Stimulated activated CD8-positive, alpha-beta memory T cell treated with anti-CD3 and anti-CD28 coated beads, Interleukin-4, amount 100 ng/mL, for 1 hour (primary cell): ENCODE measurements at places on chromosomes 6 and 20.

DNA sequence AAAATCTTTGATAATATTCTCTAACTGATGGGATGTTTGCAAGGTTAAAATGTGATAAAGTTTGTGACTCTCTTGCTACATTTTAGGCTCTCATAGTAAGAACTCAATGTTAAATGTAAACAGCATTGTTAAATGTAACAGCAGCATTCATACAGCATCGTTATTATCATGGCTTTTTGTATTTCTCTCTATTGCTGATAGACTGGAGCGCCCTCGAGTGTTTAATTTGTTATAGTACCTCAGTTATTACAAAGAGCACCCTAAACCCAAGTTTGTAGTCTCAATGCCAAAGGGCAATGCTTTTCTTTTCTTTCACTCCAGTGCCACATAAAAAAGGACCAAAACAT is 14.9 kb upstream of the TTPAL start:
- DNase-seq = no peak

- DNase-seq = no peak
Measured at GRCh38 chr20:47181056-47181862, 175.2 kb downstream of the ZMYND8 start.

GRCh38 chr6:6885521-6886170 is 222.1 kb upstream of the RREB1 start:
- DNase-seq = no peak

GRCh38 chr6:57027301-57027700 is 19.2 kb upstream of the KIAA1586 start:
- no peak for DNase-seq

DNA sequence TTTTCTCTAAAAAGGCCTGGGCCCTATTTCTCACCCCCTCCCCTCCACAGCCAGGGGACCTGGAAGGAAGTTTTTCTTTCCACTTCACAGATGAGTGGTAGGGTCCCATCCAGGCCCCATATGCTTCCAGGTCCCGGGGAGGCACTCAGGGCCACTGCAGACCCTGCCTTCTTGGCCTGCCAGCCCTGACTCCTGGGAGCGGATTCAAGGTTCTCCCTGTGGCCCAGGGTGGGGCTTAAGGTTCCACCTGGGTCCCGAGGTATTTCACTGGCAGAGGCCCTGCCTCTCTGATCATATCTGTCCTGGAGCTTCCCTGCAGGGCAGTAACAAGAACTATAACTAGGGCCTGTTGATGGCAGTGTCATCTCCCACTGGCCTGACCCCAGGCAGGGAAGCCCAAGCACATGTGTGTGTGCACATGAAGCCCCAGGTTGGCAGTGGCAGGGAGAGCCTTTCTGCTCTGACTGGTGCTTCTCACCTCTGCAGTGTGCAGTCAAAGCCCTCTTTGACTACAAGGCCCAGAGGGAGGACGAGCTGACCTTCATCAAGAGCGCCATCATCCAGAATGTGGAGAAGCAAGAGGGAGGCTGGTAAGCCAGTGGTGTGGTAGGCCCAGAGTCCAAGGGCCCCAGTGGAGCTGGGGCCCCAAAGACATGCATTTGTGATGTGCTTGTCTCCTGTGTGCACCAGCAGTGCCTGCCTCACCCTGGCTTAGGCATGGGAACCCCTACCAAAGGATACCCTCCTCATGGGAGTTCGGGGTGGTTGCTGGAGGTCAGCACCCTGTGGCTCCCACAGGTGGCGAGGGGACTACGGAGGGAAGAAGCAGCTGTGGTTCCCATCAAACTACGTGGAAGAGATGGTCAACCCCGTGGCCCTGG is 31.2 kb downstream of the PLCG1 start:
- DNase-seq = no peak

- DNase-seq = no peak
Measured at GRCh38 chr6:4611429-4612129, 164.6 kb upstream of the CDYL start.

GRCh38 chr6:3337521-3338350 is 79.0 kb downstream of the PSMG4 start:
- DNase-seq = no peak

DNA sequence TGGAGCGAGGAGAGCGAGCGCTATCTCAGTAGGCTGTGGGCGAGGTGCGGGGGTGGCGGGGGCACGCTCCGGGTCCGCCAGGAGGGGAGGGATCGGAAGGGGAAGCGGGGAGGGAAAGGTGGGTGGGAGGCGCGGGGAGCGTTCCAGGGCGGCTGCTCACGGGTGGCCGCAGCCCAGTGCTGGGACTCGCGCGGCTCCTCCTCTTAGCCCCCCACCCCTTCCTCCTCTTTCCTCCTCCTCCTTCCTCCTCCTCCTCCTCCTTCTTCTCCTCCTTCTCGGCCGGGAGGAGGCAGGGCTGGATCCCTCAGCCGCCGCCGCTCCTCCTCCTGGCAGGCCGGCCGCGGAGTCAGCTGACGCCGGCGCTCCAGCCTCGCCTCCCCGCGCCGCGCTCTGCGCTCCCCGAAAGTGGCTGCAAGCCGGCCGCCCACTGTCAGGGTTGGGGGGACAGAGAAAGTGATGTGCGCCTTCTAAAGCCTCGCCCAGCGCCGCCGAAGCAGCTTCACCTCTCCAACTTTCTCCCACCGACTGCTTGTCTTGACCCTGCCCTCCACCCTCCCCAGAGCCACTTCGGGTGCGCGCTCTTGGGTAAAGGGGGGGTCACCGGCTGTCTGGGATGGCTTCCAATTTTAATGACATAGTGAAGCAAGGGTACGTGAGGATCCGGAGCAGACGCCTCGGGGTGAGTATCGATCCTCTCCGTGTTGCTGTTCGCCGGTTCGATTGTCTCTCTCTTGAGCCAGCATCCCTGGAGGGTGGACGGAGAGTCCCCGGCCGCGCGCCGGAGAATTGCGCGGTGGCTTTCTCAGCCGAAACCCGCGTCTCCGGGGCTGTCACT is at the start of gene DOK5:
TSS of gene DOK5 (plus strand) at position 260 of the 835 bp plus-strand sequence. CDS start at position 614, 354 bp downstream.
- no peak for DNase-seq

DNA sequence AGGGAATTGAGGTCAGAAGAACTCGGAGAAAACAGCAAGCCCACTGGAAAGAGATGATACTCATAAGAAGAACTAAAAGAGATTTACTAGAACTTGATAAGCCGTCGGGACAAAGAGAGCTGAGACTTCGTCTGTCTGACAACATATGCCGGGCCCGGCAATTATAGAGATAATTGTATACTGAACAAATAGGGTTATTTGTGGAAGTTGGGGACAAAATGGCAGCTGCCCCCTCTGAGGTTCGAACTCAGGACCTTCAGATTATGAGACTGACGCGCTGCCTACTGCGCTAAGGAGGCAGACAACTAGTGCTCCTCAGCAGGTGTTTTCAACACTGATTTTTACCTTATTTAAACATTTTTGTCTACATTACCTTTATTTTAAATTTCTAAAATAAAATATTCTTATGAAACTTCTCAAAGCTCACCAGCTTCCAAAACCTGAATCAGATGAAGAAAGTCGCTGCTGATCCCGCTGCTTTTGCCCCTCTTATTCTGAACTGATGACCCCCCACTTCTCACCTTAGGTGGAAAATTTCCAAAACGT is 29.3 kb upstream of the TRIM27 start:
- no peak for DNase-seq

GRCh38 chr6:131727467-131727866 is 16.6 kb upstream of the CTAGE9 start:
- DNase-seq = no peak

GRCh38 chr6:37005061-37005810 is at the start of gene FGD2:
TSS of gene FGD2 (plus strand) at chr6:37005655. CDS start at chr6:37005818, 163 bp downstream.
- no peak for DNase-seq

GRCh38 chr6:21102201-21102600 is 491.4 kb upstream of the SOX4 start:
- DNase-seq = no peak
